Naive thymus-derived CD4-positive, alpha-beta T cell (primary cell): ENCODE measurements at places on chromosomes 11 and 22. TPM values are rescaled to one million over a fixed set of nuclear protein-coding genes. Genes with fewer than 3 reads are reported as not detected.

The GTSE1 gene
- total RNA-seq = not detected

The OR10D3 gene
- not detected in 2 replicates for total RNA-seq

DNA sequence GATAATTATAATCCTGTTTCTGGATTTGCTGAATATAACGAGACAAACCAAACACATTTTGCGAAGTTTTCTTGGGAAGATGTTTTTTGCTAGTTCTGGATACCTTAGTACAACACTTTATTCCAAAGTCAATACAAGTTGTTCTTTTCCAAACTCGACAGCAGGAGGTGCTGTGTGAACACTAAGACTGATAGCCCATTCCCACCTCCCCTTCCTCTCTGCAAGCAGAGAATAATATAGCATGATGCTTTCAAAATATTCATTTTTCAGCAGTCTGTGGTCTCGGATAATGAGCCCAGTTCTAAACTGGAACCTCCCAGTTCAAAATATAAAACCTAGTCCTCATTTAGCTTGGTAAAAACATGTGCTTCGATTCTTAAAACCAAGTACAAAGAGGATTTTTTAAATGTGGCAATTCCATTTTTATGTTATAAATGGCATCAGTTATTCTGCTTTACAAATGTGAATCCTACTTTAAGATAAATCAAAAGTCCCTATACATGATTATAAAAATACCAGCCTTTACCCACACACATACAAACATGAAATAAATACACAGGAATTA is 129.1 kb downstream of the DCDC1 start:
- DNase-seq = peak; percentile 13

GRCh38 chr11:74842967-74843366 is 94.3 kb downstream of the RNF169 start:
- DNase-seq = no peak

- no peak for DNase-seq
These were observed 1.2 kb downstream of the RTL6 start for GRCh38 chr22:44496844-44497217.

DNA sequence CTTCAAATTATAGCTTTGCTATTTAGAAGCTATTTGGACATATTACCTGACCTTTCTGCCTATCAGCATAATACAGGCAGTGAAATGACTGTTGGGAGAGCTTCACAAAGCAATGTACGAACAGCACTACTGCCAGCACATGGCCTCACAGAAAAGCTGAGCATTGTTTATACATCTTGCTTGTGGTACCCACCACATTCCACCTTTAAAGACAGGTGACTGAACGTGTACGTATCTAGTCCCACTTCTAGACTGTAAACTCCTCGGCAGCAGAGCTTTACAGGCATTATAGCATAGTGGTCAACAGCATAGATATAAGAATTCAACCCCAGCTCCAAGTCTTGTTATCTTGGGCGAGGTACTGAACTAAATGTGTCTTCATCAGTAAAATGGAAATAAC is 1.6 kb downstream of the JOSD1 start:
- no peak for DNase-seq

DNA sequence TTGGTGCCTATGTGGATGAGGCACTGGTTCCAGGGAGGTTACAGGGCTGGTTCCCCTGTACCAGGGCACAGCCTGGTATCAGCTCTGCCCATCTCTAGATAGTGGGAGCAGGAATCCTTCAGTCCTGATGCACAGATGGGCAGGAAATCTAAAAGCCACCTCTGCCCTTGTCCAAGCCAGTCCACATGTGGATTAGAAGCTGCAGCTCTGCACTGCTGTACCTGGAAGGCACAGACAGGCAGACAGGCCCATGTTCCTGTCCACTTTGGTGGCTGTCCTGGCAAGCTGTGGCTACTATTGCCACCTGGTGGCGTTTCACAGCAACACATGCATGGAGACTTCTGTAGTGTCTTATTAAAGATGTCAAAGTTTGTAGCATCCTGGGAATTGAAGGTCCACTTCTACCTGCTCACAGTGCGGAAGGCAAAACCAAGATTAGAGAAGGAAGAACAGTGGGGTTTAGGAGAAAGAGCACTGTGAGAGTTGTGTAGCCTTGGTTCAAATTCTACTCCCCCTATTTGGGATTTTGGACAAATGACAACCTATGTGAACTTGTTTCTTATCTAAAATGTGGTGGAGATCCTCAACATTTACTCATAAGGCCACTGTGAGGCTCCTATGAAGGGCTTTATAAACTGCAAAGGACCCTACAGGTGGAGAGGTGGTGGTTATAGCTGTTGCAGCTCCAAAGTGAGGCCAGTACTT is 30.1 kb downstream of the NAV2 start:
- DNase-seq = peak; percentile 25

GRCh38 chr11:2443881-2444820 is at the start of gene TRPM5:
Gene TRPM5, minus strand, starts transcription at chr11:2444514. Its CDS starts 21,478 bp downstream, at chr11:2423036.
- DNase-seq = peak; percentile 76

DNA sequence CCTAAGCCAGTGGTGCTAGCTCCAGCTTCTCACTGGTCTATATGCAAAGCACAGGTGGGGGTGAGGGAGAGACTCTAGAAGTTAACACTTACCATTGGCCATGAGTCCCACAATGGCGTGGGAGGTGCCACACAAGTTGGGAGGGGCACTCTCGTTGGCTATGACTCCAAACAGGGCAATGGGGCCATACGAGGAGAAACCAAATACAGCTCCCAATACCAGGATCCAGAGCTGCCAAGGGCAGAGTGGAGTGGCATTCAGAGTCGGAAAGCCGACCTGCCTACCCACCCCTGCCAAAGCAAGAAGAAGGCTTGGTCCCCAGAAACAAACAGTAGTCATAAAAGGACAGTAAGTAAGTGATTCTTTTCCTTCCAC is 5.6 kb downstream of the SLC37A4 start:
- DNase-seq = no peak

DNA sequence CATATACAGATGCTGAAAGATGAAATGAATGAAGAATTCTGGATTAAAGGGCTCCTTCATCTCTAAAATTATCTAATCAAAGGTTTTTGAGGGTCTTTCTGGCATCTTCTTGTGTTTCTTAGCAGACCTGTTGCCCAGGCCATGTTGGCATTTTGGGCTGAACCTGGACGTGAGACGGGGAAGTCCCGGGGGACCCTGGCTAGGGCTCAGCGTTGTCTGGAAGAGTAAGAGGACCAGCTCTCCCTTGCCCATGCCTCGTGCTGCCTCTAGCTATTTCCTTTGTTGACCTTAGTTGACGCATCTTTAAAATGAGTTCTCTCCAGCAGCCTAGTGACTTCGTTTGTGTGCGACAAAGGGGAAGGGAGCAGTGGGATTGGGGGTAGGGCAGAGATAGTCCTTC is 152.2 kb downstream of the ST3GAL4 start:
- no peak for DNase-seq

DNA sequence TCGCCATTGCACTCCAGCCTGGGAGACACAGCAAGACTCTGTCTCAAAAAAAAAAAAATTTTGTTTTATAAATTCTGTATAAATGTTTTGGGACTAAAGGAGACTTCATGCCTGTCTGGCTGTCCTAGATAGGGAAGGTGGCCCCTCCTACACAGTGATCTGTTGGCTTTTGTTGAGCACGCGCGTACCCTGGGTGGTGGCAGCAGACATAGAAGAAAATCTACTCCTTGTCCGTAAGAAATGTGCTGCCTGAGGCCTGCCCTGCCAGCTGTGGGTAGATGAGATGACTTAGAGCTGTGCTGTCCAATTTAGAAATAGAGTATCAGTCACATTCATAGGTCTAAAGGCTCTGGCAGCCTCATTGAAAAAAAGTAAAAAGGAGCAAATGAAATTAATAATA is 37.0 kb downstream of the AP2A2 start:
- no peak for DNase-seq
